Stimulated activated CD4-positive, alpha-beta T cell treated with anti-CD3 and anti-CD28 coated beads, Interleukin-4, amount 100 ng/mL, for 24 hours (primary cell): ENCODE measurements at places on chromosomes 2 and 18.

- DNase-seq, result no peak
Measured at GRCh38 chr18:45802814-45803492, 22.5 kb upstream of the SIGLEC15 start.

DNA sequence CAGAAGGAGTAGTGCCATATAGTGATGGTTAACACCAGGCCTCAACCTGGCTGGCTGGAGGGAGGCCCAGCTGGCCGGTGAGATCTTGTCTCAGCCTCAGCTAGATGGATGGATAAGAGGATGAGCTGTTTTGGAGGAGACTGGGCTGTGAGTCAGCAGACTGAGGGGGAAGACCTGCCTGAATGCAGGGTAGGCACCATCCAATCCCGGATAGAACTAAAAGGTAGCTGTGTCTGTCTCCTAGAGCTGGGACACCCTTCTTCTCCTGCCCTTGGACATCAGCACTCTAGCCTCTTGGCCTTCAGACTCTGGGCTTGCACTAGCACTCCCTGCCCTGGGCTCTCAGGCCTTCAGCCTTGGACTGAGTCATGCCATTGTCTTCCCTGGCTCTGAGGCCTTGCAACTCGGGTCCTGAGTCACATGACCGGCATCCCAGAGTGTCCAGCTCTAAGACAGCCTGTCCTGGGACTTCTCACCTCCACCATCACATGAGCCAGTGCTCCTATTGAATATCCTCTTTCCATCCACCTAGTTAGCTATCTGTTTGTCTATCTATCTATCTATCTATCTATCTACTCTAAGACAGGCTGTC is 131.3 kb downstream of the TPO start:
- DNase-seq, result no peak

DNA sequence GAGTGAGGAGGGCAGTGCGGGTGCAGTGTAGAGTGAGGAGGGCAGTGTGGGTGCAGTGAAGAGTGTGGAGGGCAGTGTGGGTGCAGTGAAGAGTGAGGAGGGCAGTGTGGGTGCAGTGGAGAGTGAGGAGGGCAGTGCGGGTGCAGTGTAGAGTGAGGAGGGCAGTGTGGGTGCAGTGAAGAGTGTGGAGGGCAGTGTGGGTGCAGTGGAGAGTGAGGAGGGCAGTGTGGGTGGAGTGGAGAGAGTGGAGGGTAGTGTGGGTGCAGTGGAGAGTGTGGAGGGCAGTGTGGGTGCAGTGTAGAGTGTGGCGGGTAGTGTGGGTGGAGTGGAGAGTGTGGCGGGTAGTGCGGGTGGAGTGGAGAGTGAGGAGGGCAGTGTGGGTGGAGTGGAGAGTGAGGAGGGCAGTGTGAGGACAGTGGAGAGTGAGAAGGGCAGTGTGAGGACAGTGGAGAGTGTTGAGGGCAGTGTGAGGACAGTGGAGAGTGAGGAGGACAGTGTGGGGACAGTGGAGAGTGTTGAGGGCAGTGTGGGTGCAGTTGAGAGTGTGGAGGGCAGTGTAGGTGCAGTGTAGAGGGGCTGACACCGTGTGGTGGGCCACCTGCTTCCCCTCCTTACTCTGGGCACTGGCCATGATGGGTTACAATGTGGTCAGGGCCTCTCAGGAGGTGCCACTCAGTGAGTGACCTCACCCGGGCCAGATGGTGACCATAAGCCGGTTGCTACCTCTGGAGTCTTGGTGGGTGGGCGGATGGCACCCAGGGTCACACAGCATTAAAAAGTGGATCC is 28.5 kb downstream of the INPP4A start:
- DNase-seq, result no peak

GRCh38 chr2:231191896-231192872 is 6.2 kb upstream of the ARMC9 start:
- no peak for DNase-seq

DNA sequence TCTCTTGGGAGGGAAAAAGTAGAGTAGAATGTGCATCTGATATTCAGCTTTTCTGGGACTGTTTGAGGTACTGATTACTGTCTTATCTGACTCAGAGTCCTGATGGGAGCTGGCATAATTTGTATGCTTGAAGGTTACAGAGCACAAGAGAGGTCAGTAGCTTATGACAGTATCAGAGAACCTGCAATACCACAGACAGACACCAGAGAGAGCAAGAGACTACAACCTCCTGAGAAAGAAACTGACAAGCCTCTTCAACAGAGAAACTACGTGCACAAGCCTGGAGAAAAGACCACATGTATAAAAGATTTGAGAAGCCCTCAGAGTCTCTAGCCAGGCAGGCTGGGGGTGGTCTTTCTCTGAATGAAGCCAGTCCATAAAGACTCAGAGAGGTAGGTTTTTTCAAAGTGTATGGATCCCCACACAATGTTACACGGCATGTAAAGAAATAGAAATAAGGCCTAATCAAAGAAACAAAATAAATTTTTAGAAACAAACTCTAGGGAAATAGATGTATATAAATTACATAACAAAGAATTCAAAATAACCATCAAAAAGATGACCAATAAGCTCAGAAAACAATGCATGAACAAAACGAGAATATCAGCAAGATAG is 568.3 kb downstream of the LRRTM4 start:
- DNase-seq, result no peak

- DNase-seq, result no peak
Measured at GRCh38 chr2:69779258-69780001, 37.5 kb downstream of the ANXA4 start.

DNA sequence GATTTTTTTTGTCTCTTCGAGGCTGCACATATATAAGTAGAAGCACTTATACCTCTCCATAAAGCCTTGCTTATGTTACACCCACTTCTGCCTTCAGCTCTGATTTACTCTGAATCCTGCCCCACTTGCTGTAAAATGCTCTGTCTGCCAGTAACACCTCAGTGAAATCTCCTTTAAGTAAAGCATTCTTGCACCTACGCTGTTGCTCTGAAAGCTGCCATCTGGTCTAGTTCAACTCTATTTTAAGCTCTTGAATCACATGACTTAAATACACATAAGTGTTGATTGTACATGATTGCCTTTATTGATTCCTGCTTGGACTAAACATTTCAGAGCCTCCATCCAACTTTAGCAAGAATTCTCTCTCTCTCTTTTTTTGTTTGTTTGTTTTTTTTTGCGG is 609.0 kb upstream of the CELF4 start:
- no peak for DNase-seq

DNA sequence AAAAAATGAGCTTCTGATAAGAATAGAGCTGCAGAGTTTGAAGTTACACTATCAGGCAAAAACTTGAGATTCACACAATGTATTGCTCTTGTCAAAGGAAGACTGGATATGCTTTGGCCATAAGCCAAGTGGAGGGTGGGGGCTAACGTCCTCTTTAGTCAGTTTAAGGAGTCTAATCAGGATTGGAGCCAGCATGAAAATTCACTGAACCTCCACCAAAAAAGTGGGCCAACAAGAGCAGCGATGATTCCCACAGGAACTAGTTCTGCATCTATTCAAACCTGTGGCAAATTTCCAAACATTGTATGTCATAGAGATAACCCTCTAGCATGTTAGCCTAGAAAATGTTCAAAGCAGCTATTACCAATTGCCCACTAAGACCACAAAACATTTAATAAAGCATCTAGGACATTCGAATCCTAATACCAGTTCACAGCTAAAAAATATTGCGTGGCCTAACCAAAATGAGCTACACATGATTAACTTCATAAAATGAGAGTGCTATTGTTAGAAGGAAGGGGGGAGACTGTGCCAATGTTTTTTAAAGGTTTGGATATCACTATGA is 43.5 kb upstream of the TMEM247 start:
- DNase-seq, result no peak
